ENCODE measurements at places on chromosomes 1 and 21.
A peak's percentile ranks its signal among the peaks of the same experiment; 100 is the strongest.

DNA sequence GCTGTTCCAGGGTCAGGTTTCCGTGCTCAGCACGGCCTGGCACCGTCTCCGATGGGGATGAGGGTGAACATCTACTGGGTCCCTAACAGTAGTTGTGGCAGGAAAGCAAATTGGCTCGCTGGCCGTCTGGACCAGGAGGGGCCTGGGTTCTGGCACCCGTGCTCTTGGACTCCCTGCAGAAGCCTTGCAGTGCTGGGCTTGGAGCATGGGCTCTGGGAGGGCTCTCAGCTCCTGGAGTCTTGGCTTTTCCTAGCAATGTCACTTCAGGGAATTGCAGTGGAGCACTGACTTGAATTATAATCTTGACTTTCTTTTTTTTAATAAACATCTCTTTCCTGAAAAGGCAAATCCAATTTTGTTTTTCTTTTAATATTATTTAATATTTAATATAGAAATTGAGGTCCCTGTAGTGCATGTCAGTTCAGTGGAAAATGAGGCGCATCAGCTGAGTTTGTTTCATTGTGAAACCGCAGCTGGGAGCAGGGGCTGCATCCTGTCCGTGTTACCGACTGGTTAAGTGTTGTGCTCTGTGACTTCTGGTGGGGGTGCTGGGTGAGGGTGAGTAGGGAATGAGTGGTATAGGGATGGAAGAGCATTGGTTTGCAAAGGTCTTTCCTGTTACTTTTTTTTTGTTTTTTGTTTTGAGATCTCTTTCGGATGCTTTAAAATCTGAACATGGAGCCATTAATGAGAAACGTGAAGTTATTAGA, 64.1 kb downstream of the PEX14 start:
- DNase-seq = no peak

DNA sequence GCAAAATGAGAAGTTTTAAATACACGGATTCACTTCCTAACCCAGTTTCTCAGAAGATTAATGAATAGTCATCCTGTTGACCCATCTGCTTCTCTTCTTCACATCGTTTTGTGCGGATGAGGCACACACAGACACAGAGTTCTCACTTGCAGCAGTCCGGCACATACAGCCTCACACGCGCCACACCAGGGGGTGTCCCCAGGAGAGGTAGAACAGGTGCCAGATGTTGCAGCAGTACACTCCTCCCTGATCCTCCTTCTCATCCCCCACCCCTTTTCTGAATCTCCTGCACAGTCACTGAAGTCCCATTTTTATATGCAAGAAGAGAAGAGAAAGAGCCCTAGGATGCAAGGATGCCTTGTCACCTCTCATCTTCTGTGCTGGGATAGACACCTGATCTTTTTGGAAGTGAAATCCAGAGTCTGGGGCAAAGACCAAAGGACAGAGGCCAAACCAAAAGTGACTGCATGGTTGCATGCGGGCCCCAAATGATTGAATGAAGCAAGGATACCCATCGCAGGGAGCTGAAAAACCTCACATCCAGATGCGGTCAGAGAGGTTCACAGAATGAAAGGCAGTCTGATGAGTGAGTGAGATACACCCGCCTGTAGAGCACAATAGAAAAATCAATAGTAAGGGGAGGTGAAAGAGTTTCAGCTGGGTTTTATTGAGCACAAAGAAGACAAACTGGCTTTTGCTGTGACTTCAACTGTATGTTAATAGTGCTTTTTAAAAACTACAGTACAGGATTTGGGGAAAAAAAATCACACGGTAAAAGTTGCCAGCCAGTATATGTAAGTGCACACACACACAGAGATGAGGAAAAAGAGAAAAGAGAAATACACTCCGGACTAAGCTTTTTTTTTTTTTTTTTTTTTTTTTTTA, 28.9 kb downstream of the PBX1 start:
- DNase-seq = no peak

DNA sequence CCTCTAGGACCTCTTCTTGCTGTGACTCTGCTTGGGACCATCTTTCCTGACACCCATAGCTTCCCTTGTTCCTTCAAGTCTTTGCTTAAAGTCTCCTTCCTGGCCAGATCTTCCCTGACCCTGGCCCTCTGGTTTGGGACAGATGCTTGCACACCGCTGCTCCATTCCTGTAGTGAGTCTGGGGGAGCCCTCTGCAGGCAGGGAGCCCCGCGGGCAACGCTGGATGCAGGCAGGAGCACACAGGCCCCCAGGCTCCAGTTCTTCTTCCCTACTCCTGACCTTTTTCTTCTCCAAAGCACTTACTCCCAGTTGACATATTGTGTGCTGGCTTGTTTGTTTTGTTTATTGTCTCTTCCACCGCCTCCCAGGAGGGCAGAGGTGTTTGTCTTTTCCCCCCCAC, 413.4 kb downstream of the CAMTA1 start:
- DNase-seq = no peak

DNA sequence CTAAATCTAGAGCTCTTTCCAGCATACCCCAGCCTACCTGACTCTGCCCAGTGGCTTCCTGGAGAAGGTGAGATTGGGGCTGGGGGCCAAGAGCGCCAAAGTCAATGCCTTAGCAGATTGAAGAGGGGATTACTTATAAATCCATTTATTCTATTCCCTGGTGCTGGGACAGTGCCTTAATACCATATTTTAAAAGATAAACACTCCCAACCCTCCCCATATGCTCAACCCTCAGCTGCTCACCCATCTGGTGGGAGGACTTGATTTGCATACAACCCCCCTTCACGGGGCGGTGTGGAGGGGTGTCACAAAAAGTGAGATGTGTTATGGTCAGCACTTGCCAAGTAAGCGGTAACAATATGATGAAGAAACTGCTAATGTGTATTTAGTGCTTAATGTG, 3.2 kb upstream of the DISP3 start:
- no peak for DNase-seq

GRCh38 chr1:230758709-230759368, 11.7 kb downstream of the CAPN9 start:
- DNase-seq = no peak

- no peak for DNase-seq
These were observed 470.0 kb upstream of the VAMP3 start for GRCh38 chr1:7300893-7301663.

DNA sequence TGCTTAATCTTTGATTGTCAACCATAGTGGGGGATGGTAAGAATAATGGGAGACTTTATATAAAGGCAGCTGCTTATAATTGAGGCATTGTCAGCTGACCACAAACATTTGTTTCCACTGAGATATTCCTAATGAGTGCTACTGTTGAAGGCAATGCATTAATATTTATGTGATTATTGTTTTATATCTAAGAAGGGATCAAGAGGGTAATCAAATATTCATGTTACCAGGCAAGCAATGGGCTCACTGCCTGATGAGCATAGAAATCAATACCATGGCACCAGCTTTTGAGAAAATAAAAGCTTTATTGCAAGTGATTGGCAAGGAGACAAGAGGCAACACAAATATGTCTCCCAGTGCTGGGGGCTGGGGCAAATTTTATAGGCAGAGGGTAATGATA, 706.7 kb upstream of the ADAMTS5 start:
- DNase-seq = no peak

DNA sequence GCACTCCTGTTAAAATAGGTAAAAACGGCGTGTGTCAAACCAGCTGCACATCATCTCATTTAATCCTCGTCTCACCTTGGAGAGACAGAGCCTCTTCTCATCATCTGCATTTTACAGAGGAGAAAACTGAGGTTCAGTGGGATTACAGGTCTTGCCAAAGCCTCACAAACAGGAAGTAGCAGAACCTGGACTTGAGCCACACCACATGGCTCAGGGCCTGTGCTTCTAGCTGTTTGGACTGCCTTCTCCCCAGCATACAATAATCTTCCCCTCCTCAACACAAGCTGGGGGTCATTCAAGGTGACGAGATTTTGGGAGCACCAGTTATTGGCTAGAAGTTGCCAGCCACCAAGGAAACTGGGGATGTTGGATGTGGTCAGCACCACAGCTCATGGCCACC, 167.9 kb upstream of the ZC3H12A start:
- DNase-seq = no peak

DNA sequence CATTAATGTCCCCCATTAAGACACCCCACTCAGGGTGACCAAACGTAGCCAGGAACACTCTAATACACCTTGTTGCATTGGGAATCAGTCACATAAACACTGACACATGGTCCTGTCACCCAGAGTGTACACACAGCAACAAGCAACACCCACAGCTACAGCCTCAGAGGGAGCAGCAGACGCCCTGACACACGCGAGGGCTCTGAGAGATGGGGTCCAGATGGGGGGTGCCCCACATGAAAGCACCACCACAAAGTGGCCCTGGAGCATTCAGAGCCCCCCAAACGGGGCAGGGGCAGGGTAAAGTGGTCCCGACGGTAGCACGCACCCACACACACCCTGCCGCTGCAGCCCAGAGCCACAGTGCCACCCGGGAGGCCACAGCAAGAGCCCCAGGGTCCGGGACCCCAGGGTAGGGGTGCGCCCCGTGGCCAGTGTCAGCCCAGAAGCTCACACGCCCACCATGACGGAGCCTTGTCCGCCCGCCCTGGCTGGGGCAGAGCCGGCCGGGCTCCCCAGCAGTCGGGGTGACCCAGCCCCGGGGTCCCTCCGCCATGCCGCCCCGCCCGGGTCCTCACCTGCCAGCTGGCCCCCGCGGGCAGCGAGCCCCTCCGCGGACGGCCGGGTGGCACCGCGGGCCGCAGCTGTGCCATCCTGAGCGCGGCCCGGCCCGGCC, 47.3 kb downstream of the RAP1GAP start:
- no peak for DNase-seq

DNA sequence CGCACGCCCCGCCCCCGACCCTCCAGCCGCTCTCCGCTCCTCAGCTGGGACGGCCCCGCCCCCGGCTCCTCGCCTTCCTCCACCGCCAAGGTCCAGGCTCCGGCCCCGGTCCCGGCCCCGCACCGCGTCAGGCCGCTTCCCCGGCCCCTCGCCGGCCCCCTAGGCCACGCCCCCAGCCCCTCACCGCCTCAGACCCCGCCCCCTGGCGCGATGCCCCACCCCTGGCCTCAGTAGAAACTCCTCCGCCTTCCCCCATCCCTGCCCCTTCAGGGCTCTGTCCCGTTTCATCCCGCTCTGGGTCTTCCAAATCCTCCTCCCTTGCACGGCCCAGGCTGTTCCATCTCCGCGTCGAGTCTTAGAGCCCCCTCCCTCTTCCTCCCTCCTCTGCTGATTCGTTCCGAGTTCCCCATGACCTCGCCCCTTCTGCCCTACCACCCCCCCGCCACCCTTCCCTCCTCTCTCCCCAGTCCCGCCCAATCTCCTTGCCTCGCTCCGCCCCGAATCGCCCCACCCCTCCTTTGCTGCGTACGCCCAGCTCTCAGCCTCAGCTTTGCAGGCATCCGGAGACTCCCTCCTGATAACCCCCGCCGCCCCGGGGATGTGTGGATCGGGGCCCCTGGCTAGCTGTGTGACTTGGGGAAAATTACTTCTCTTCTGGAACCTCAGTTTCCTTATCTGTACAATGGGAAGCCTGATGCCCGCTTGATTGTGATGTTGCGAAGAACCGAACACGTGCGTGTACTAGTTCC, 448 bp upstream of the ASAP3 start:
- peak; percentile 85 for DNase-seq

DNA sequence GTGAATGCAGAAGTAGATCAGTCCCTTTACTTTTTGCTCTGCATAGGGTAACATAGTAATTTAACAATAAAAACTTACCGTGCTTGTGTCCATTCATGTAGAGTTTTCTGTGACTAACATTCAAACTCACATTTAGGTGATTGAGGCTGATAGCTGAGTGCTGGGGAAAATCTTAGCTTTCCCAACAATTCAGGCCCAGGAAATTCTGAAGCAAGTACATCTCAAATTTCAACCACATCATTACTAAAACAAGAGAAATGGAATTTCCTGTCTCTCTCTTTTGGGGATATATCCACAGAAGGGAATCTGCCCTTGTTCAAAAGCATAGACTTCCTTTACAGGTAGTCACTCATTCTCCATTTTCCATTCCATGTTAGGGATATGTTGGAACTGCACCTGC, 33.1 kb upstream of the C1orf146 start:
- no peak for DNase-seq

GRCh38 chr1:155909894-155910293, 1.3 kb downstream of the RIT1 start:
- no peak for DNase-seq

- no peak for DNase-seq
These were observed 113.5 kb downstream of the LHX9 start for GRCh38 chr1:198030682-198031081.

- DNase-seq = no peak
These were observed 141.8 kb downstream of the AKT3 start for GRCh38 chr1:243708210-243708609.

DNA sequence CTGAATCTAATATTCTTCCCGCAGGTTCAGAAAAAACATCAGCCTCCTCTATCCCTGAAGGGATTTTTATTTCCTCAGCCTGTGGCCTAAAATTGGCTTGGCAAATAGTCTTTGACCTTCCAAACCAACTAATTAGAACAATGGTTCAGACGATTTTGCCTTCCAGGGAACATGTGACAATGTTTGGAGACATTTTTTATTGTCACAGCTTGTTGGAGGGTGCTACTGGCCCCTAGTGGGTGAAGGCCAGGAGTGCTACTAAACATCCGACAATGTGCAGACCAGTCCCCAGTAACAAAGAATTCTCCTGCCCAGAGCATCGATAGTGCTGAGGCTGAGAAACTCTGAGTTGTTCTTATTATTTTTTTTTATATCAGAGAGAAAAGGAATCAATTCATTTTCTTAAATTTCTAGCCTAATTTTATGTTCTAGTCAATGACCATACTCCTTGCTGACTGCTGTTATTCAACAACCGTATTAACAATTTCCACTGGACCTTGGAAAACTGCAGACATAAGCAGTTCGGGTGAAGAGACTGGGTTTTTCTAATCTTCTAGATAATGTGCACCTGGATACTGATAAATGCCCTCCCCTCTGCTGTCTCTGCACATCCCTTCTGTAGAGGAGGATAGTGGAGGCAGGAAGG, 280.7 kb downstream of the LMX1A start:
- DNase-seq = no peak

DNA sequence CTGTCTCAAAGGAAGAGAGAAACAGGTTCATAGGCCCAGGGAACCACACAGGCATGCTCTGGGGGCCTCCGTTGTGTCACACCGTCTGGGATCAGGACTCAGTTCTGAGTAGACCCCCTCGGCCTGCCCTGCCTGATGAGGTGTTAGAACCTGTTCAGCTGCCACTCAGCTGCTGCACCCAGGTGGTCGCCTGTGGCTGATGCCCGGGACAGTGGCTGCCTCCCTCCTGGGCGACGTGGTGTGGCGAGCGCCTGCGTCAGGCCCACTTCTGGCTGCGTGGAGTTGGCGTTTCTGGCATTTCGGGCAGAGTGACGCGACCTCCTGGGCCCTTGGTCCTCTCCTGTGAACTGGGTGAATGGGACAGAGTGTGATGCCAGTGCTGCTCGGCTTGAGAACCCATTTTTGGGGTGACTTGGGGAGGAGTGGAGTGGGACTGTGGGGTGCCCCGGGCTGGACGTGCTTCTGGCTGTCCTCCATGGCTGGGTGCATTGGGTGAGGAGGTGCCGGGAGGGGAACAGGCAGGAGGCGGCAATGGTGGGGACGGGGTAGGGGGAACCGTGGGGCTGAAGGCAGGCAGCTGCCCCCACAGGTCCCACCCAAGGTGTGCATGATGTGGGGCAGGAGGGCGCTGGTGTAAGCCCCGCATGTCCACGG, 10.8 kb downstream of the CFAP410 start:
- DNase-seq = no peak

GRCh38 chr1:228415853-228416216, 826 bp downstream of the TRIM17 start:
- no peak for DNase-seq

GRCh38 chr1:244237445-244237844, 186.4 kb downstream of the ZBTB18 start:
- DNase-seq = no peak

Data from stimulated activated CD4-positive, alpha-beta T cell treated with anti-CD3 and anti-CD28 coated beads, Interleukin-4, amount 100 ng/mL, for 48 hours (primary cell).